Activated naive CD4-positive, alpha-beta T cell treated with Interleukin-2 at 50 U/mL for 16 hours (primary cell): ENCODE measurements at places on chromosomes 1 and 21.

- no peak for DNase-seq
These were observed 63.6 kb downstream of the CD46 start for GRCh38 chr1:207815466-207815865.

GRCh38 chr1:13832100-13832499 lies 132.1 kb downstream of the PRDM2 start:
- no peak for DNase-seq

GRCh38 chr21:45019887-45020537 lies 54.4 kb upstream of the ADARB1 start:
- no peak for DNase-seq

- DNase-seq: no peak
These were observed 94.7 kb upstream of the SLC25A33 start for GRCh38 chr1:9444532-9444931.

- DNase-seq: no peak
These were observed 6.1 kb downstream of the DFFB start for GRCh38 chr1:3863231-3863935.

DNA sequence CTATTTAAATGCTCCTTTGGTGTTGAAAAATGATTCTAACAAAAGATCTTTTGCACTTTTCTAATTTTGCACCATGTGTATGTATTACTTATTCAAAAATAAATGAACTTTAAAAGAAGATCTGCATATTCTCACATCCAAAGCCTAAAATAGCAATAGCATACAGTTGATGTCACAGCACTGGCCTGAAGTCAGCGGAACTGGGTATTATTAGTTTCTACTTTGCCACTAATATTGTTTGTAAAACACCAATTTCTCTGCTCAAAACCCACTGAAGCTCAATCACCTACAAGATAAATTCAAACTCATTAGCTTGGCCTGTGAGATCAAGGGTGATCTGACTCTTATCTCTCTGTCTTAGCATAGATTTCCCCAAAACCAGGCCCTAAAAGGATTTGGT lies 34.5 kb upstream of the BCAR3 start:
- no peak for DNase-seq

DNA sequence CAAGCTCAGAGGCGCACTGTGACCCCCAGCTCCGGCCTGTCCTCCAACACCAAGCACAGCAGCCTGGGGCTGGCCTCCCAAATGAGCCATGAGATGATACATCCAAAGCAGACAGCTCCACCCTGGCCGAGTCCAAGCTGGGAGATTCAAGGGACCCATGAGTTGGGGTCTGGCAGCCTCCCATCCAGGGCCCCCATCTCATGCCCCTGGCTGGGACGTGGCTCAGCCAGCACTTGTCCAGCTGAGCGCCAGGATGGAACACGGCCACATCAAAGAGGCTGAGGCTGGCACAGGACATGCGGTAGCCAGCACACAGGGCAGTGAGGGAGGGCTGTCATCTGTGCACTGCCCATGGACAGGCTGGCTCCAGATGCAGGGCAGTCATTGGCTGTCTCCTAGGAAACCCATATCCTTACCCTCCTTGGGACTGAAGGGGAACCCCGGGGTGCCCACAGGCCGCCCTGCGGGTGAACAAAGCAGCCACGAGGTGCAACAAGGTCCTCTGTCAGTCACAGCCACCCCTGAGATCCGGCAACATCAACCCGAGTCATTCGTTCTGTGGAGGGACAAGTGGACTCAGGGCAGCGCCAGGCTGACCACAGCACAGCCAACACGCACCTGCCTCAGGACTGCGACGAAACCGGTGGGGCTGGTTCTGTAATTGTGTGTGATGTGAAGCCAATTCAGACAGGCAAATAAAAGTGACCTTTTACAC lies 29.1 kb downstream of the SLC19A1 start:
- no peak for DNase-seq
